Stimulated activated CD8-positive, alpha-beta memory T cell treated with anti-CD3 and anti-CD28 coated beads, Interleukin-7, amount 100 ng/mL, for 4 hours (primary cell): ENCODE measurements at places on chromosomes 2 and 18.

- DNase-seq: no peak
Observed at GRCh38 chr18:78622251-78622906, 357.2 kb upstream of the SALL3 start.

DNA sequence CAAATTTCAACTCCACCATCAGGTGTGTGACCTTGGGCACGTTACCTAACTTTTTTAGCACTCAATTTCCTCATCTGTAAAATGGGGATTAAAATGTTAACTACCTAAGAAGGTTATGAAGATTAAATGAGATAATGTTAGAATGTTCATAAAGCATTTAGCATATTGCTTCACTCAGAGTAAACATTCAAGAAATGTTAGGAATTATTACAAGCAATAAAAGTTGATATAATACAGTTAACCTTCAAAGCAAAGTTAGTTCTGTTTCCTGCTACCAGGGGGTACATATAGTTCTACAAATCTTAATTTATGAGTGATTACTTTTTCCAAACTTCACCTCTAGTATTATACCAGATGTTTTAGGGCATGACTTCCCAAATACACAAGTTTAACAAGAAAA lies 254.2 kb downstream of the PDE11A start:
- no peak for DNase-seq

DNA sequence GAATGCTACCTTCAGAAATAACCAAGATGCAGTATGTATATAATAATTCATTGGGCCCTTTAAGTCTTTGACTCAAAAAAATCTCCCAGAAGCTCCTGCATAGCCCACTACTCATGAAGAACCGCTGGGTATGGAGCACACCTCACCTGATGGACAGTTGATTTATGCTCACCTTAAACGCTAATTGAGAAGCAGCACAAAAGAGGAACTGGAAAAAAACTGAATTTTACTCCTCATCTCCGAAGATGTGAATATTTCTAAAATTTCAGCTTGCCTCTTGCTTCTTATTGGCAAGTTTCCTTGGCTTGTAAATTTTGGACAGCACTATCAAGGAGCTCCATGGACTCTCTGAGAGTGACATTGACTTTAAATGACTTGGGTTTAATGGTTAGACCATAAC lies 5.5 kb downstream of the CYP1B1 start:
- no peak for DNase-seq

GRCh38 chr18:24761765-24762164 lies 301.3 kb downstream of the HRH4 start:
- no peak for DNase-seq

DNA sequence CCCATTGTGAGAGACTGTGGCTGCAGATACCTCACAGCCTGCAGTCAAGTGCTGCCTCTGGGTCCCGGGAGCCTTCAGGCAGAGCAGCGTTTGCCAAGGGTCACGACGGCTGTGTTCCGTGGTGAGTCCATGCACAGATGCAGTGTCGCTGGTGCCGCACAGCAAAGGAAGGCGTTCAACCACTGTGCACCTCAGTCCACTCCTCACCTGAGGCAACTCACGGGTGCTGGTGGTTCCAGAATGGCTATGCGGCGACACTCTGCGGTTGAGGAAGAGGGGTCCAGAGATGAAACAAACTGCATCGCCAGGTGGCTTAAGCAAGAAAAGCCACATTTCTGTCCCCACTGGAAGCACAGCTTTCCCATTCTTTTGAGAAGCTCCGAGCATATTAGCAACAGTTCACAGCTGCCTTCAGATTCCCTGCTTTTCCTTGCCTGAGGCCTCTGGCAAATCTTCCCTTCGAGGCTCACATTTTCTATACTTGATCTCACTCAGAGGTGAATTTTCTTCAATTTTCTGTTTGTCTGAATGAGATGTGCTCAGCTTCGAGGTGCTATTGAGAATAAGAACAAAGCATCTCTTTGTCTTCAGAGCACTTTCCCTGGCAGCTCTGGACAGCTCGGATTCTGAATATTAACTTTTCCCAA lies 208.8 kb upstream of the TWIST2 start:
- no peak for DNase-seq

DNA sequence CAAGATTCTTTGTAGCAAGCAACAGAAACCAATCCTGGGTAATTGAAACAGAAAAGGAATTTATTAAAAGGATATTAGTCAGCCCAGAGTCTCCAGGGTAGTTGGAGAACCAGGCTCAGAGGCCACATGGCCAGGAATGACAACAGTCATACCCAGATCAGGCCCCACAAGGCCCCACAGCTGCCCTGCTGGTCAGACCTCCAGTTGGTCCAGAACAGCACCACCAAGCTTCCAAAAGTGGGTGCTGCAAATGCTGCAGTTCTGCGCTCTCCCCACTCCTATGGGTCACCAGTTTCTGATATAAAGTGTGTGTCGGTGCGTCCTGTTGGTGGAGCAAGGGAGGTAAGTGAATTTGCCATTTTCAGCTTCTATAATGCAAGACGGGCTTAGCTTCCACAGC lies 29.9 kb downstream of the KLHL29 start:
- no peak for DNase-seq

GRCh38 chr2:197165020-197165419 lies 145.6 kb downstream of the ANKRD44 start:
- DNase-seq: no peak

GRCh38 chr18:4454537-4455112 lies 482 bp downstream of the DLGAP1 start:
- no peak for DNase-seq

- no peak for DNase-seq
Observed at GRCh38 chr2:52342458-52342857, 1310.5 kb upstream of the NRXN1 start.

DNA sequence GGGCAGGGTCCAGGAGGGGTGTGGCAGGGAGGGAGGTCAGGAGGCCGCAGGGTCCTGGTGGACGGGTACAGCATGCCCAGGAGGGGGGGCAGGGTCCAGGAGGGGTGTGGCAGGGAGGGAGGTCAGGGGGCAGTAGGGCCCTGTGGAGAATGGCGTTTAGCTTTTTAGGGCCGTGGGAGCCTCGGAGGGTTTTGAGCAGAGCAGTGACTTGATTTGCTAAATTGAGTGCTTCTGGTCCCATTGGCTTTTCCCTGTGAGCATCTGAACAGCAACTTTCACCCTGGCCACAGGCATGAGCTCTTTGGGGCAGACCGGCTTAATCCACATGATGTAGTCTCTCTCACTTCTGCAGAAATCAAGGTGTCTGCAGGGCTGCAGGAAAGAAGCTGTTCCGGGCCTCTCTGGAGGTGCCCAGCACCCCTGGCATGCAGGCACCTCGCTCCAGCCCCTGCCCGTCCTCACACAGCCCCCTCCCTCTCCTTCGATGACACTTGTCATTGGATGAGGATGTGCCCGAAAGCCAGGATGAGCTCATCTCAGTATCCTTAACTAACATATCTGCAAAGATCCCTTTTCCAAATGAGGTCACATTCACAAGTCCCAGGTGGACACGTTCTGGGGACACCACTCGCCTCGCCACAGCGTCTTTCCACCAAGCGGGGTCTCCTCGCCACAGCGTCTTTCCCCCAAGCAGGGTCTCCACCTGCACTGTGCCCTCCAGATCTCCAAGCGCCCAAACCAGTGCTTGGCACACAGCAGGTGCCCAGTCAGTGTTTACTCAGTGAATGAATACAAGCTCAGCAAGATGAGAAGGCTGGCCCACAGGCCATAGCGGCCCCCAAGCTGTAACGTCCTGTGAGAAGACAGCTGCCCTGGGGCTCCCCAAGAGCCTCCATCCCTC lies 94.0 kb downstream of the NDUFA10 start:
- DNase-seq: no peak

- DNase-seq: peak; percentile 48
Observed at GRCh38 chr2:204177977-204178522, 241.5 kb downstream of the ICOS start.

- no peak for DNase-seq
Observed at GRCh38 chr2:121665504-121665903, 16.2 kb upstream of the CLASP1 start.
